Fibroblast of skin of left biceps (primary cell): ENCODE measurements at places on chromosomes 16 and 17.

DNA sequence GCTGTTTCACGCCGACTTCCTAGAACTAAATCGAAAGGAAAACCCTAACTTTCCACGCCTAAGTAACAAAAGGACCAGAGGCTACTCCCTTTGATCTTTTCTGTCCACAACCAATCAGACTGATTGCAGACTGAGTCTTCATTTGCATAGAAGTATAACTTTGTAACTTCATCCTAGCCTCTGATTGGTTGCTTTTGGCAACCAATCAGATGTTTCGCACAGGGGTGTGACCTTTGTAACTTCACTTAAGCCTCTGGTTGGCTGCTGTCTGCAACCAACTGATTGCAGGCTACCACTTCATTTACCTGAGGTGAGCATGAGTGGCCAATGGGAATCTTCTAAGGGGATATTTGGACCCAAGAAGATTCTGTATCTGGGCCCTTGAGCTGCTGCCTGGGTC, 17.4 kb upstream of the ICAM2 start:
- no peak for DNase-seq

DNA sequence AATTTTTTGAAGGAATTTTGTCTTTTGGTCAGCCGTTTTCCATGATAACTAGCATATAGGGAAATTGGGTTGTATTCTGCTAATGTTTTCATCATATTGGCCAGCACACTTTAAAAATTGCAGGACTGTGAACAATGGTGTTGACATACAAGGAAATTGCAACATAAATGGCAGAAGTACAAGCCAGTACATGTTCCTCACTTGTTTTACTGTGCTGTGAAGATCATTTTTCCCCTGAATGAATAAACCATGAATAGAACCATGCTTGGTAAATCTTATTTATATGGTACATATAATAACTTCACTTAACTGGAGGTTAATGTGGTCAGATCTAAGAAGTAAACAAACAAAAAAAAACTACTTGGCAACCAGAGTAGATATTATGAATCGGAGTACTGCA, 22.8 kb downstream of the OMG start:
- peak; percentile 40 for DNase-seq

DNA sequence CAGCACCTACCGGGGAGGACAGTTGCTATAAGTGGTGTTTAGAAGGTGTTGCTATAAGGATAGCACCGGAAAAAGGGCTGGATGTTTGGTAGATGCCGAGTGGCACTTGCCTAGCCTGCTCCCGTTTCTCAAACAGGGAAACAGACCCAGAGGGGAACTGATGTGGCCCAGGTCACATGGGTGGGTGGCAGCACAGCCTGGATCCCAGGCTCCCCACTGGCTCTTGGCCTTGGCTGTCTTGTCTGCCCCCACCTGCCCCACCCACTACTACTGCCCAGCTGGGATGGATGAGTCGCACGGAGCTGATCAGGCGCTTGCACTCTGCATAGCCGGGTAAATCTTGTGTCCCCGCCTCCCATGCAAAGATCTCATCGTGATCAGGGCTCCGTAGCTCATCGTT, 7.2 kb downstream of the SMTNL2 start:
- no peak for DNase-seq

GRCh38 chr16:69930117-69930776, 20.9 kb upstream of the CLEC18A start:
- no peak for DNase-seq

GRCh38 chr17:80202197-80202596, 17.9 kb downstream of the SGSH start:
- no peak for DNase-seq

- DNase-seq: no peak
Observed at GRCh38 chr16:54411544-54411943, 125.0 kb upstream of the IRX3 start.

DNA sequence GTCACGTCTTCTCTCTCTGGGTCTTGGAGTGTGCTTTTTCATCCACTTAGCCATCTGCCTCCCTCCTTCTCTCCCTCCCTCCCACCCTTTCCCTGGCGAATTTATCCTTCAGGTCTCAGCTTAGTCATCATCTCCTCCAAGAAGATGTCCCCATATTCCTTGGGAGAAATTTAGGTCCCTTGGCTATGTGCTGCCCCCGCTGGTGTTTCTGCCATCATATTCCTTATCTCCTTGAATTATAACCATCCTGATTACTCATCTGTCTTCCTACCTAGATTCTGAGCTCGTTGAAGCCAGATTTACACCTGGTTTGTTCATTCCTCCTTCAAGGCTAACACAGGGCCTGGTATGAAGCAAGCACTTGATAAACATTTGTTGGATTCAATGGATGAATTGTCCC, 5.0 kb downstream of the SEZ6L2 start:
- no peak for DNase-seq

- DNase-seq: no peak
Observed at GRCh38 chr17:9647014-9647413, 1.7 kb downstream of the USP43 start.

DNA sequence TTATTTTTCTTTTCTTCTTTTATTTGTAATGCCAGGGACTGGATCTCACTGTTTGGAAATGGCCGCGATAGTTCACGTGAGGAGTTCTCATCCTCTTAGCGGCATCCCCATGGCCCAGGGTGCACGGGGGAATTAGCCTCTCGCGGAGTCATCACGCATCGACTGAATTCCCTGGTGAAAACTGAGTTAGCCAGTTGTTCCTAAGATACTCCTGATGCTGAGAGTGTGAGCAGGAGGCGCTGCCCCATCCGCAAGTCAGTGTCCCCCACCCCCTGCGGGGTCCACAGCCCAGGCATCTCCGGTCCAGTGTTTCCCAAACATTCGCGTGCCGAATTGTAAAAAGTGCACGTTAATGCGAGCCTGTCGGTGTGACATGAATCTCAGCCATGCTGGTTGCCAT, 277.2 kb downstream of the CPPED1 start:
- no peak for DNase-seq

- peak; percentile 88 for DNase-seq
Observed at GRCh38 chr16:80197741-80198201, 343.0 kb upstream of the DYNLRB2 start.

- DNase-seq: no peak
Observed at GRCh38 chr16:9607515-9608230, 516.2 kb downstream of the HAPSTR1 start.

GRCh38 chr16:73412416-73412815, 364.5 kb upstream of the ZFHX3 start:
- no peak for DNase-seq

- no peak for DNase-seq
Observed at GRCh38 chr17:77428020-77428748, 287.4 kb downstream of the SEC14L1 start.

- no peak for DNase-seq
Observed at GRCh38 chr17:76685846-76686245, 24.9 kb downstream of the MXRA7 start.

DNA sequence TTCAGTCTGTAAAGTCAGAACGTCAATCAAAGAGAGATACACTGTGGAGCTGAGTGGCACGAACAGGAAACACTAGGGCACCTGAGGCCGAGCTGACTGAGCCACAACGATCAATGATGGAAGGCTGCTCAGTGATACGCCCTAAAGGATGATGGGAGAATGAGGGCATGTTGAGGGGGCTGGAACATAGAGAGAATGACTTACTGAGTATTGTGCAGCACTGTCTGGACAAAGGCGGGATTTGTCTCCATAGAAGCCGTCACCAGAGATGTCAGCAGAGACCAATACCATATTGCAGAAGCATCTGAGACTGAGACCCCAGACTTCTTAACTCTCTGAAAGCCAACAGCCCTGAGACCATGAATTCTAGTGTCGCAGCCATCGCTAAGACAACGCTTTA, 33.4 kb downstream of the ZZEF1 start:
- no peak for DNase-seq

DNA sequence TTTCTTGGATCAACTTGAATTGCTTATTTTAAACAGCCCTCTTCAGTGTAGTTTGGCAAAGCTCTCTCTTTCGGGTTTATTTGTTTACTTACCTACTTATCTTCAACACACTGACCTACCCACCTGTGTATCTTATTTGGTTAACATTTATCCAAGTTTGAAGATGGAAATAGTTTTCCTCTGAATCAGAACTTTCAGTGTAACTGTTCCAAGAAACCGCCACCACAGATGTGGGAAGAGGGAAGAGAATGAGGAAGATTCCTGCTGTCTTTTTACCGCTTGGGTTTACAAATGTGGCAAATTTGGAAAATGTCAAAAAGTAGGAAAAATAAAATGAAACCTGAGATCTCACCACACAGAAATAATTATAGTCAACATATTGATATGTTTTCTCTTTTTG, 115.8 kb downstream of the MSI2 start:
- no peak for DNase-seq

- DNase-seq: no peak
Observed at GRCh38 chr17:77530591-77530990, 389.8 kb downstream of the SEC14L1 start.

- no peak for DNase-seq
Observed at GRCh38 chr16:9176547-9177418, 85.3 kb downstream of the HAPSTR1 start.

DNA sequence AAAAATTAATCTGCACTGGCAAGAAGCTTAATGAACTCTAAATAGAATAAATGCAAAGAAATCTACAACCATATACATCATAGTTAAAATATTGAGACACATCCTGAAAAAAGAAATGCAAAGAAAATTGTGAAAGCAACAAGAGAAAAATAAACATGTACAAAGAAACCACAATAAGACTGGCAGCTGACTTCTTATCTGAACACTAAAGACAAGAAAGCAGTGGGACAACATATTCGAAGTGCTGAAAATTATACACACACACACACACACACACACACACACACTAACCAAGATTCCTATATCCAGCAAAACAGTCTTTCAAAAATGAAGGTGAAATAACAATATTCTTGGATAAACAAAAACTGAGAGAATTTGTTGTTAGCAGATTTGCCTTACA, 366.5 kb upstream of the C16orf82 start:
- no peak for DNase-seq

GRCh38 chr17:16239931-16240330, 22.9 kb downstream of the PIGL start:
- no peak for DNase-seq

DNA sequence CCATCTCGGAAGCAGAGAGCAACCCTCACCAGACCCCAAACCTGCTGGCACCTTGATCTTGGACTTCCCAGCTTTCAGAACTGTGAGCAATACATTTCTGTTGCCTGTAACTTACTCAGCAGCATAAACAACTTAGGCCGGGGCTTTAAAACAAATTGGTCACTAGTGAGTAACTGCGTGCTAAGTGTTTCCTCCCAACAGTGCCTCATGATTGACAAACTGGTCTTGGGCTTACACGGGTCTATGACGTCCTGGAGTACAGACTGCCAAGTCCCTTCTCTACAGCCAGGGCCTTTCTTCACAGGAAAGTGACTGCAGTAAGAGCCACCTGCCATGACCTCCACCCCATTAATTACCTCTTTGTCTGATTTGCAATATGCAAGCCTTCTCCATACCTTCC, 136.7 kb downstream of the XYLT1 start:
- DNase-seq: no peak

DNA sequence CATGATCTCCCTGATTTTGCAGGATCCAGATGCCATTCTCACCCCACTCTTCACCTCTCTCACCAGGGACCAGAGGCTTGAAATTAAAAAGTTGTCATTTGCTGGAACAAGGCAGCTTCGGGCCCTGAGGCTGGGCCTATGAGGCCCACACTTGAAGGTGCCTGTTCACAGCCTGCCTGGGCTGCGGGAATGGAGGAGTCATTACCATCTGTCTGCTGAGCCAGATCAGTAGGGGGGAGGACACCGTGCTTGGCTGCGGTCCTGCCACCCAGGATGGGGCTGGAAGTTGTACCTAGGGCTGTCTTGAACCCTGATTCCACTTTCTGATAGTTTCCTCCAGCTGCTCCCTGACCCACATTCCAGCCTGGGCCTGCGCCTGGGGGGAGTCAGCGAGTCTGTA, 208.3 kb upstream of the N4BP1 start:
- DNase-seq: no peak

DNA sequence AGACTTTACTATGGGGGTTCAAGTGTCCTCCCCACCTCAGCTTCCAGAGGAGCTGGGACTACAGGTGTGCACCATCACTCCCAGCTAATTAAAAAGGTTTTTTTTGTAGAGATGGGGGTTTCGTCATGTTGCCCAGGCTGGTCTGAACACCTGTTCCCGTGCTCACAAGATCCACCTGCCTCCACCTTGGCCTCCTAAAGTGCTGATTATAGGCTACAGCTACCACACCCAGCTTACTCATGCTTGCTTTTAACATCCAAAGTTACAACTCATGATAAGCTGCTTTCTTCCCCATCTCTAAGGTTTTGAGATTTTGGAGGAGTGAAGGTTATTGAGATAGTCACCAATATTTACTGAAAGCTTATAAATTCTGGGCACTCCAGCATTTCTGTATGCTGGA, 2.6 kb downstream of the NUP88 start:
- no peak for DNase-seq

GRCh38 chr17:1160591-1161390, 19.0 kb downstream of the ABR start:
- DNase-seq: no peak

DNA sequence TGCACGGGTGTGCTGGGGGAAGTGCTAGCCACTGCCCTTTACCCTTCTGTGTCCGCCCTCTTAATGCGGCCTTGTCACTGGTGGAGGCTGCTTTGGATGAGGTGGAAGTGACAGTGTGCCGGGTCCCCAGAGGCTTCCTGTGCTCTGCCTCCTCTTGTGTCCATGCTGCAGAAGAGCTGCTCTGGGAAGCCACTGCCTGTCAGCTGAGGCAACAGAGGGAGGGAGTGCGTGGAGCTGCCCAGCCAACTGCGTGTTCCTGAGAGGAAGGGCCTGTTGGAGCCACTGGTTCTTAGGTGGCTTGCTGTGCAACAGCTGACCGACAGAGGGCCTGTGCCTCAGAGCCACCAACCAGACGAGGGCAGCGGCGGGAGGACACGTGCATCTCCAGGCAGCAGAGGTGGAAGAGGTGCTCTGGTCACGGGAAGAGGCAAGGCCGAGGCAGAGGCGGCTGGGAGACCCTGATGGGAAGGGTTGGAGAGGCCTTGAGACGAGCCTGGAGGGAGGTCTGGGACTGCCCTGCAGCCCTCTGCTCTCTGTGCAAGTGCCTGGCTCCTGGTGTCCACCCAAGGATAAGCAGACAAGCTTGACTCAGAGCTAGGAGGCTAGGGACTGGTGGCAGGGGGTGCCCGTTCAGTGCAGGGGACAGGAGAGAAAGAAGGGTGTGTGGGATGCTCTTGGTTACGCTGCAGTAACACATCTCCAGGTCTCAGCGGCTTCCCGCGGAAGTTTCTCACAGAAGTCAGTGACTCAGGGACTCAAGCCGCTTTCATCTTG, 25.4 kb downstream of the B9D1 start:
- DNase-seq: no peak

- DNase-seq: no peak
Observed at GRCh38 chr16:19767497-19767896, 49.4 kb downstream of the IQCK start.
